ENCODE measurements at places on chromosomes 2 and 18.

GRCh38 chr2:214069254-214069653, 341.6 kb upstream of the VWC2L start:
- no peak for DNase-seq

- DNase-seq: no peak
Observed at GRCh38 chr2:159283529-159283928, 3.0 kb downstream of the WDSUB1 start.

- no peak for DNase-seq
Observed at GRCh38 chr2:232434563-232435374, 21.2 kb upstream of the ALPI start.

DNA sequence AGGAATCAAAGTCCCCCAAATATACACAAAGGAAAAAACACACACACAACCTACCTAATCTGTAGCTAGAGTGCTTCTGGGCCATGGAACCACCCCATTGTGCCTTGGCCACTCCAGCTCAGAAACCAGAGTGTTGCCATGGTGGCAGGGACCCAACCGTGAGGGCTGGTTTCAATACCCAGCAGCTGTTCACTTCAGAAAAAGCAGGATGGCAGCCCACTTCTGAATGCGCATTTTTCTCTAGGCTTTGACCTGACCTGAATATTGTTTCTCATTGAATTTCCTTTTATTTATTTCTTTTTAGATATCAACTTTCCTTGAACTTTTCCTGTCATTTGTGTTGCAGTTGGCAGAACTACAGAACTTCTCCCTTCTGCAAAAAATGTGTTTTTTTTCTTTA, 43.0 kb upstream of the EHBP1 start:
- DNase-seq: no peak

DNA sequence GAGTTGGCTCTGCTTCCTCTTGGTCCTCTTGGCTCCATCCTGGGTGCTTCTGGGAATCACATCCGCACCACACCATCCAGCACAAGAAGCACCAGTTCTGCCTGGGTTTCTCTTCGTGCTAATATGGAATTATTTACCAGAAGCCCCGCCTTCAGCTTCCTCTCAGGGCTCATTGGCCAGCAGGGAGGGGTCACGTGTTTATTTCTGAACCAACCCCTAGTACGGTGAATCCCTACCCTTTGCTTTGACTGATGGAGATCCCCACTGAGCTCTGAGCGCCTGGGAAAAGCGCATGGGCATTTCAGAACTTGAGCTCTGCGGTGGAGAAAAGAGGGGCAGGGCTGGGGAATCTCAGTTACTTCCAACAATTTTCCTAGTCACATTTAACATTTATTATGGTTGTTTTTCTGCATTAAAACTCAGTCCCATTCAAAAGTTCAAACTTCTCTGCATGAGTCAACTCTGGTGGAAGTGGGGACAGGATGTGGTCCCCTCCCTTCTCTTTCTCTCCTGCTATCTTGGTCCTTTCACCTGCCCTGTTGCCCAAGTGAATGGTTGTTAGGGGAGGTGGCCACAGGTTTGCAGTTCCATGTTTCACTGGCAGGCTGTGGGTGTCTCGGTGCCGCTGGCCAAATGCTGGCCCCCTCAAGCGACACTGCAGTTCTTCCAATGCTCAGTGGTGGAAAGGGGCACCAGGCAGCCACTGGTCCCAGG, 76.4 kb upstream of the TTC39C start:
- DNase-seq: no peak

GRCh38 chr18:55343396-55344073, 244.5 kb downstream of the TCF4 start:
- DNase-seq: no peak

DNA sequence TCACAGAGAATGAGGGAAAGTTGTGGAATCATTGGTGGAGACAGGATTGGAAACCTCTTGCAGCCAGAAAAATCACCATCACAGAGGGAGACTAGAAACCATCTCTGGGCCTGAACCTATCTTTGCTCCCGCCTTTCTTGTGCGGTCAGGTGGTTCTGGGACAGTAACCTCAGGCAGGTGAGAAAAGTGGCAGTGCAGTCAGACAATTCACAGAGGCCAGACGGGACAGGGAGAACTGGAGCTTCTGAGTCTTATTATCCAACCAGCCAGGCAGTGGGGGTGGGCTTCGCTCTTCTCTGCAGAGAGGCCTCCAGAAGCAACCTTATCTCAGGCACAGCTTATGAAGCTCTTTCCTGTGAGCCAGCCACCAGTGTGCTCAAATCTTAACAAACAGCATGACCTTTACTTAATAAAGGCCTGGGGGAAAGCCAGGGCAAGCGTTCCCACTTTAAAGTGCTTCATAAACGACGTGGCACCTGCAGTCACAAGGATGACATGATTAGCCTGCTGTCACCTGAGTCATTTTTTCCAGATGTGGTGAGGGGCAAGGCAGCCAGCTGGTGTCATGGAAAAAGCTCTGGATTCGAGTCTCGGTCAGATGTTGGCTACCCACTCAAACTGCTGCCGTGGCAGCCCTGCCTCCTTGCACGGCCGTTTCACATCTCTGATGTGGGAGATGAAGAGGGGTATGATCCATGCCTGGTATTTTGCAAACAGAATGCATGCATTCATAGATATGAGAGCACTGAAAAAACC, 109.7 kb downstream of the B3GNT2 start:
- peak; percentile 54 for DNase-seq

DNA sequence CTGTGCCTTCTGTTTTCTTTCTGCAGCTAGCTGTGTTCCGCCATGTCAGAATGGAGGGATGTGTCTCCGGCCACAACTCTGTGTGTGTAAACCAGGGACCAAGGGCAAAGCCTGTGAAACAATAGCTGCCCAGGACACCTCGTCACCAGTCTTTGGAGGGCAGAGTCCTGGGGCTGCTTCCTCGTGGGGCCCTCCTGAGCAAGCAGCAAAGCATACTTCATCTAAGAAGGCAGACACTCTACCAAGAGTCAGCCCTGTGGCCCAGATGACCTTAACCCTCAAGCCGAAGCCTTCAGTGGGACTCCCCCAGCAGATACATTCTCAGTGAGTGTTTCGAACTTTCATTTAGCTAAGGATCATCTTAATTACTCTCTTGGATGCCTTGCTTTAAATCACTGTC, 74.1 kb downstream of the LTBP1 start:
- no peak for DNase-seq

DNA sequence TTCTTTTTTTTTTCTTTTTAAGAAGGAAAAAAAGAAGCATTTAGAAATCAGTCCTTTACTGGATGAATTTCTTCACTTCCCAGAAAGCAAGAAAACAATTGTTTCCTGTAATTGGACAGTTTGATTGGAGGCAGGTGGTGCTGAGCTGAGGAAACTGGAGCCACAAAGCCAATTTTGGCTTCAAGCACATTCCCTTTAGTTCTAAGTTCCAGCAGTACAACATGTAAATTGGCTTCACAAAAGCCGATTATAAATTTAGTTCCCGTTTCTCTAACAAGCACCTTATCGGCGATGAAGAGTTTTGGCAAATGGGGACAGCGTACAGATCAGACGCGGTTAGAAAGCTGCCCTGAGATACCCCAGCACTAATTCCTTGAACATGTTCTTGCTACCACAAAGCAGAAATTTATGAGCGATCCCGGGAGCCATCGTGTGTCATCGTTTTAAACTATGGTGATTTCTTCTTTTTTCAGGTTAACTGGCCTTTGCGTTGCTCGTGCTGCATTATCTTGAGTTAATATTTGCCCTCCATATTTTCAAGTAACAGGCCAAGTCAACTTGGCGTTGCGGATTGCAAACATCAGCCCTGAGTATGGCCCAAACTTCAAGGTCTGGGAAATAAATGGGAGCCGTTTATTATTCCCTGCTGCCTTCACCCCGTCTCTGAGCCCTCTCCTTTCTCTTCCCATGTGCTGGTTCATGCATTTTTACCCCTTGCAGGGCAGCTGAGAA, 190.4 kb upstream of the ID2 start:
- no peak for DNase-seq

Measured in stimulated activated CD4-positive, alpha-beta T cell treated with anti-CD3 and anti-CD28 coated beads, Interleukin-2, amount 100 ng/mL, for 48 hours (primary cell).